ENCODE measurements at places on chromosomes 6 and 20. TPM values are rescaled to one million over a fixed set of nuclear protein-coding genes. Genes with fewer than 3 reads are reported as not detected.

GRCh38 chr6:20417819-20418218, 16.1 kb downstream of the E2F3 start:
- DNase-seq: no peak

GRCh38 chr6:159121486-159121885, 47.7 kb upstream of the FNDC1 start:
- DNase-seq: no peak

DNA sequence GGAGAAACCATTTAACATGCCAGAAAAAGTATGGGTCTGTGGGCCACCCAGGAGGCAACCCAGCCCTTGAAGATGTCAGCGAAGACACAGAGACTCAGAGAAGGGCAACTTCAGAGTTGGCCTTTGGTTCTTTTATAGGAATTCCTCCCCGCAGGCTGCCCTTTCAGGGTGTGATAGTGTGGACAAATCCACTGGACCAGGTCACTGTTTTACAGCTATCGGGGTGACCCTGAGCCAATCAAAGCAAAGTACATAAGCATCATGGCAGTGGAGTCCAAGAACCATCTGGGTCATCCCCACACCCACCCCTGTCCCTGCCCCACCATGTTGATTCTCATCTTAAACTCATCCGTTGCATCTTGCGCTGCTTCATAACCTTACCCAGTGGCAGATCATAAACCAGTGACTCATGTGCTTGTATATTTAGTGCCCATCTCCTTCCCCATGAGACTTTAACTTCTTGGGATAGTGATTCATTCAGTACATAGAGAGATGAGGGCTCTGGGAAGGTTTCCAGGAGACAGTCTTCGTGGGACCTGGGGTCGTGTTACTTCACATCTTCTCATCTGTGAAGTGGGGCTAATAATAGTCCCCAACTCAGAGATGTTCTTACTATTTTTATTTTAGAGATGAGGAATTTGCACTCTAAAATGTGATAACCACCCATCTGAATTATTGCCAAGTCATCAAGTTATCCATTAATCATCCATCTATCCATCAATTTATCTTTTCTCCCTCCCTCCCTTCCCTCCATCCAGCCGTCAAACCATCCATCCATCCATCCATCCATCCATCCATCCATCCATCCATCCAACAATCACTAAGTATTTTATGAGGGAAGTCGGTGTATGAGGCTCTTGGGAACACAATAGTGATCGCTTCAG, 51.0 kb downstream of the EDN3 start:
- no peak for DNase-seq

DNA sequence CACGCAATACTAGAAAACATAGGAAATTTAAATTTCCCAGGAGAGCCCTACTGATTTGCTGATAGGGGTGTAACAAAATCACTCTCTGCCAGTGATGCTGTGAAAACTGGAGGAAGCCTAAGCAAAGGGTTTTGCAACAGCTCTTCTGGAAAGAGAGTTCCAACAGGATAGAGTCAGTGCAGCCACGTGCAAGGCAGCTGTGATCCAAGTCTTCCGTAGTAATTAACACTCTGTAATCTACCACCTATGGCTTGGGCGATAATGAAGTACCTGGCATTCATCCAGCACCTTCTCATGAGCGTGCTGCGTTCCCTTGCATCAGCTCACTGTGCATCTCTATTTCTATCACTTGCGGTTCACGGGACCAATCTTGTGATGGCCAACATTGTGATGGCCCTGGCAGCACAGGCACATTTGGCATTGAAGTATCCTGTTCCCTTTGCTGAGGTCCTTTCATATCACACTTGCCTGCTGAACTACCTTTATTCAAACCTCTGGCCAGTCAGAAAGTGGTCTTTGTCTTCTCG, 48.2 kb downstream of the IRF4 start:
- peak; percentile 67 for DNase-seq

- DNase-seq: no peak
Observed at GRCh38 chr6:119449331-119450156, 100.0 kb upstream of the MAN1A1 start.

DNA sequence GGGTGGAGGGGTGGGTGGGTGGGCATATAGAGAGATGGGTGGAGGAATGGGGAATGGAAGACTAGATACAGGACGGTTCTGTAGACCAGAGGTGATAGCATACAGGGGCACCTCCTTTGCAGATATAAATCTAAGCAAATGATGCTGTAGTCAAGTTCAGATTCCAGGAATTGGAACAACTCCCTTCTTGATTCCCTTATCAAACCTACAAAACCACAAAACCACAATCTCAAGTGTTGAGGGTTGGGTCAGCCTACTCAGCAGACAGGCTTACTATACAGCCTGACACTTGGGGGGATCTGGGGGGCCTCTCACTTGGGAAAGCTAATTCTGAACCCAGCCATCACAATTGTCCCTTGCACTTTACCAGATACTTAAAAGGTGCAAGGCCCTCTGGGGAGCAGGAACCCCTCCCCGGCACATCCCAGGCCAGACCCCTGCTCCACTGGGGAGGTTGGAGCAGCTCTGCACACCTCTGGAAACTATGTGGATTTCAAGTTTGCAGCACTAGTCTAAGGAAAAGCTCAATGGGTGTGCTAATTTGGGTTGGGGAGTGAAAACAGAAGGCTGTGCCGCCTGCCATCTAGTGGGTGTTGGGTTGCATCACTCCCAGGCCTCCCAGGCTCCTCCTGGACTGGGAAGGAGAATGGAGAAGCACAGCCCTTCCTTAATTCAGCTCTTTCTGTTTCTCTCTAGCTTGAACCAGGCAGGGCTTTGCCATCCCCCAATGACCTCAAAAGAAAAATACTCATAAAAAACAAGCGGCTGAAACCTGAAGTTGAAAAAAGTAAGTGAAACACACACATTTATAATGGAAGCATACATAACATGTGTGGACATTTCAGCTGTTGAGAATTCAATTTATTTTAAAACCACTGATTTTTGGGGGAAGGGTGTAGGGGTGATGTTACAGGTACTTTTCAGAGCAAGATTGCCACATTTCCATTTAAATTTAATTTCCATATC, 121.2 kb upstream of the LAMP5 start:
- DNase-seq: peak; percentile 52

- DNase-seq: no peak
Observed at GRCh38 chr6:158503846-158504245, 56.0 kb upstream of the TMEM181 start.

MUCL3 gene
- not detected for total RNA-seq

ZNF165 gene
- total RNA-seq: 1.3 TPM
